Testis (tissue), 5 donors: ENCODE measurements at places on chromosomes 1 and 21.

DNA sequence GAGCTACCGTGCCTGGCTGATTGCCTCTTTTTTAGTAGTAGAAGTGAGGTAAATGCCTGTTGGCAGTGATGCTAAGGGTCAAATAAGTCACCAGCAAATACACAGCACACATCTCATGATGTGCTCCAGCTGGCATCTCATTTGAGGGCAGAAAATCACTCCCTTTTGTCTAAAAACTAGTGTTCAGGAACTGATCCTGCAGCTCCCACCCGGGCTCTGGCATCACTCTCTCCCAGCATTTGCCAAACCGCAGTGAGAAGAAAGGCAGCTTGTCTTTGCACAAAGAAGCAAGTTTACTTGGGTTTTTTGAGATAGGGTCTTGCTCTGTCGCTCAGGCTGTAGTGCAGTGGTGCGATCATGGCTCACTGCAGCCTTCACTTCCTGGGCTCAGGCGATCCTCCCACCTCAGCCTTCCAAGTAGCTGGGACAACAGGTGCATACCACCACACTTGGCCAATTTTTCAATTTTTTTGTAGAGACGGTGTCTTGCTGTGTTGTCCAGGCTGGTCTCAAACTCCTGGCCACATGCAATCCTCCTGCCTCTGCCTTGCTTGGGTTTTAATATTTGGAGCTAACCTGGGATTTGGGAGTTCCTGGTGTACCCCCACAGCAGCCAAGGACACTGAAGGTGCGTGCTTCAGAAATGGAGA is 4.1 kb downstream of the RBP7 start:
- DNase-seq: no peak

DNA sequence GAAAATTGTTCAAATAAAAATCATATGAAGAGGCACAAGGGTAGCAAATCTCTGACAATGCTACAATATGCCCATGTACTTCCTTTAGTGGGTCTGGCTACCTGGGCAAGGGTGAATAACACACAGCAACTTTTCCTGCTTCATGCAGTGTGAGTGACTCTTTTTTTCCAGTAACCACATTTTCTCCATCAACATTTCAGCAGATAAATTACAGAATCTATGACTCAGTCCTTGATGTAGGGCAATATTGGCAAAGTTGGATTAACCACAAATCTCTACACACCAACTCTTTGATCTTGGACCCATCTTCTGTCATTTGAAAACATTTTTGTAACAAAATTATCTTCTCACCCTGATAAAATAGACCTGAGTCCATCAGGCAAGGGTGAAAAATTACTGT is 31.7 kb downstream of the ERICH3 start:
- no peak for DNase-seq

- DNase-seq: peak; percentile 68
Measured at GRCh38 chr1:223363856-223364684, at the start of gene SUSD4. SUSD4 (minus strand) TSS chr1:223364176; CDS start chr1:223363425, 751 bp downstream.

GRCh38 chr1:34779526-34779925 is 1.5 kb upstream of the GJB3 start:
- no peak for DNase-seq

DNA sequence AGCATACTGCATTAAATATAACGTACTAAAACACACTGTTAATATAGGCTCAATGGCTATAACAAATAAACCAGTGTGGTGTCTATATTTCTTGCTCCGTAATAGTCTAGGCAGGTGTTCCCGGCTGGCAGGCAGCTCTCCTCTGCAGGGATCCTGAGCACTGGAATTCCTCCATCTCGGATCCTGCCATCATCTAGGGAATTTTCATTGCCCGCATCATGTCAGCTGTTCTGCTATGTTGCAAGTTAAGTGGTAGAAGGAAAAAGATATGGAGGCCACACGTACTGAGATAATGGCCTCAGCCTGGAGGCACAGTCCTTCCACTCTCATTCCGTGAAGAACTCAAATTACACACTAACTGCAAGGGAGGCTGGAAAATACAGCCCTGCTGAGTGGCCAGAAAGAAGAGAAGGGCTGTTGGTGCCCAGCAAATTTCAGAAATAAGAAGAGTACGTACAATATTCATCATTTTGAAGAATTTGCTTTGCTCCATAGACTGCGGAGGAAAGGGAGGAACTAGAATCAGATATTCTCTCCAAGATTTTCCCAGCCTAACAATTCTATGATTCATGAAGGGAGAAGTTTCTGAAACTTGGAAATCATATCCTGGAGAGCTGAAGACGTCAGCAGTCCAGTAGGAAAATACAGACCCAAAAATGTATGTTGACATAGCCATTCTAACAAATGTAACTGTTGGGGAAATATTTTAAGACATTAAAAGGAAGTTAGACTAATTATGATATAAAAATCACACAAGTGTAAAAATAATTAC is 263.3 kb downstream of the MRPL39 start:
- no peak for DNase-seq

GRCh38 chr1:116721451-116722007 is 32.7 kb upstream of the CD2 start:
- DNase-seq: no peak

DNA sequence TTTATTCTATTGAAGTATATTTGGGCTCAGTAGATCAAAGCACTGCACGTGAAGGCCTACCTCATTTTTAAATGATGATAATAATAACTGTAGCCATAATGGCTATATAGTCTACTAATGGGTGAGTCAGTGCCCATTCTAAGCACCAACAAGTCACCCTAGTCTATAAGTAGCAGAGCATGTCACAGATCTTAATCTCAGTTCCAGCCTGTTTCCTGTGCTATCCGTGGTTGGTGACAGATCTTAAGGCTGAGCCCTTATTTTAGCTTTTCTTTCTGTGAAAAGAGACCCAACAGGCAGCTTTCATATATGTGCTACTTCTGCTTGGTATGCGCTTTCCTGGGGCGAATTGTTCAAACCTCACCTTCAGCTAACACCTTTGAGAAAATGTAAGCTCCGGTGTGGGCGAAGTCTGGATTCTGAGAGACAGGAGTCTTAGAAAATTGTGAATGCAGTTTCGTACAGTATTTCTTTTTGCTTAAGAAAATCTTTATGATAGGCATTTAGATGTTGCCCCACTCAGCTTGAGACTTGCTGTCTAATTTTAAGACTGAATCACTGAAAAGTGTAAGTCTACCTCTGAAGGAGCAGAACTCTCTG is 59.6 kb downstream of the FMN2 start:
- DNase-seq: no peak

DNA sequence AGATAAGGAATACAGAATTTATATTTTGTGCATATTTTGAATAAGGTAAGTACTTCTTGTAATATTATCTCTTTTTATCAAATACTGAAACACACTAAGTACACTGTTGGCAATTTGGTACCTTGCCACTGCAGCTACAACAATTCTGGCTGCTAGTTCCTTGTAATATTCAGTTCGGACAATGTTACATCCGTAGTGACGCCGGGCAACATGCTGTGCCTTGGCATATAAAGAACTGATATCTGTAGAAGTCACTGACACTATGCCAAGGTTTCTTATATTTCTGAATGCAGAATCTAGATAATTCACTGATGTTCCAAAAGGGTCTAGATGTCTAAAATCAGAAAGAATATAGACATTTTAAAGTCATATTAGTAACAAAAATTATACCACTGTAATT is 17.5 kb downstream of the TRMT1L start:
- peak; percentile 32 for DNase-seq

- no peak for DNase-seq
Measured at GRCh38 chr1:228325267-228325666, 81.4 kb downstream of the TRIM11 start.

GRCh38 chr1:44609768-44610526 is 64.3 kb downstream of the TMEM53 start:
- no peak for DNase-seq

GRCh38 chr21:18832950-18833349 is 429.4 kb upstream of the TMPRSS15 start:
- no peak for DNase-seq
